Smooth muscle cell of the umbilical artery (primary cell): ENCODE measurements at places on chromosomes 3 and 15. TPM values are rescaled to one million over a fixed set of nuclear protein-coding genes. Genes with fewer than 3 reads are reported as not detected.

FRMD5 gene
- total RNA-seq = 6.5 and 16.5 TPM in 2 replicates

AP3S2 gene
- 86.1 and 121 TPM in 2 replicates for total RNA-seq

VPS39 gene
- 56.7 and 63.8 TPM in 2 replicates for total RNA-seq

PP2D1 gene
- total RNA-seq = not detected in 2 replicates

NOX5 gene
- 0.30 and 0.65 TPM in 2 replicates for total RNA-seq

GPR156 gene
- total RNA-seq = 0.59 and 0.92 TPM in 2 replicates

MESP2 gene
- total RNA-seq = 0.09 and 0.30 TPM in 2 replicates

SRGAP3 gene
- total RNA-seq = 1.5 and 4.9 TPM in 2 replicates

SLC28A1 gene
- not detected in 2 replicates for total RNA-seq

DOCK3 gene
- total RNA-seq = under 0.01 and 0.05 TPM in 2 replicates

FEZF2 gene
- not detected in 2 replicates for total RNA-seq

MYZAP gene
- total RNA-seq = under 0.01 TPM in 1 of 2 replicates, not detected in the other

LINS1 gene
- total RNA-seq = 11.9 and 13.4 TPM in 2 replicates

ITIH1 gene
- not detected in 2 replicates for total RNA-seq

CMTM7 gene
- total RNA-seq = 1.8 and 7.2 TPM in 2 replicates

AGBL1 gene
- not detected in 2 replicates for total RNA-seq

SHF gene
- total RNA-seq = 1.5 TPM in 2 replicates

GOLGA8G gene
- total RNA-seq = under 0.01 TPM in 1 of 2 replicates, not detected in the other
